ENCODE measurements at places on chromosomes 4 and X.

DNA sequence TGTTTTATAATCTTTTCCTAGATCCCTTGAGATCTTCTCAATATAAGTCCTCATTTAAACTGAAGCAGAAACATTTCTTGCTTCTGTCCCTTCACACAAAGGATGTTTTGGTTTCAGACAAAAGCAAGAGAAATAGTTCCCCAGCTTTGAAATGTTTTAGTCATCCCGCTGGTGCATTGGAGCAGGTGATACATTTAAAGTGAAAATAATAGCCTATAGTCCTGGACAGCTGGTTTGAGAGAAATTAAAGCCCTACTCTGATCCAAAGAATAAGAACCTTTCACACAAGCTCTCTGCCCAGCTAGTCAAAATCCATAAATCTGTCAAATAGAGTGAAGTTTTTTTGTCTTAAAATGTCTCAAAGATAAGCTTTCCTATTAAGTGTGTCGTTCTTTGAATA lies 79.4 kb downstream of the LUZP4 start:
- no peak for DNase-seq

- no peak for DNase-seq
Observed at GRCh38 chr4:25160714-25161592, 704 bp upstream of the SEPSECS start.

- no peak for DNase-seq
Observed at GRCh38 chr4:185592845-185593488, 57.7 kb upstream of the PDLIM3 start.

GRCh38 chr4:2103843-2104547 lies 44.9 kb downstream of the NAT8L start:
- no peak for DNase-seq

- DNase-seq, result no peak
Observed at GRCh38 chrX:129316461-129316860, 206.8 kb downstream of the SMARCA1 start.

DNA sequence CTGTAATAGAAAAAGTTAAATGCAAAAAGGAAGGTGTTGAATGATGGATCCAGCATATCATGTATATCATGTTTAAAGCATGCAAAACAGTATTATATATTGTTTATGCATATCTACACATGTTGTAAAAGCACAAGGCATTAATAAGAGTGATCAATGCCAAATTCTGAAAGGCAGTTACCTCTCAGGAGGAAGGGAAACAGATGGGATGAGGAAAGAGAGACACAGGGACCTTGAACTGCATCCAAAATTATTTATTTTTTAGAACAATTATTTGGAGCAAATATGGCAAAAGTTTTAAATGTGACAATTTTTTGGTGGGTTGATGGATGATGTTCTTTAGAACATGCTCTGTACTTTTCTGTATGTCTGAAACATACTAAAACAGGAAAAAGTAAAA lies 193.4 kb downstream of the CLCN4 start:
- no peak for DNase-seq

GRCh38 chr4:53361451-53361850 lies 4.4 kb downstream of the SCFD2 start:
- no peak for DNase-seq

- no peak for DNase-seq
Observed at GRCh38 chr4:89140168-89140759, 28.9 kb downstream of the TIGD2 start.

DNA sequence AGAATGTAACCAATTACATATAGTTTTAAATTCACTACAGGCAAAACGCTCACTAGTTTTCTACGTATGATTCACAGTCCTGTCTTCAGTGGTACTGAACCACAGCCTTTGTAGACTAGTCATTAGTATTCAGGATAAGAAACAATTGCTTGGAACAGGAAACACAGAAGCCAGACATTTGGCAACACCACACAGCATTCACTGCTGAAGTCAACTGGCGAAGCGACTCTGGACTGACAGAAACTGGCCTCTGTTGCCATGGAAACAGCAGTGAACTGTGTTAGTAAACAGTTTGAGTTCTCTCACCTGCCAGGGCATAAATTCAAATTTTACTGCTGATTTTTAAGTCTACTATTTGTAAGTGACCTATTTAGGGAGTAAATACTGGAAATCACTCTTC lies 57.6 kb downstream of the MAPK10 start:
- DNase-seq, result peak; percentile 28

DNA sequence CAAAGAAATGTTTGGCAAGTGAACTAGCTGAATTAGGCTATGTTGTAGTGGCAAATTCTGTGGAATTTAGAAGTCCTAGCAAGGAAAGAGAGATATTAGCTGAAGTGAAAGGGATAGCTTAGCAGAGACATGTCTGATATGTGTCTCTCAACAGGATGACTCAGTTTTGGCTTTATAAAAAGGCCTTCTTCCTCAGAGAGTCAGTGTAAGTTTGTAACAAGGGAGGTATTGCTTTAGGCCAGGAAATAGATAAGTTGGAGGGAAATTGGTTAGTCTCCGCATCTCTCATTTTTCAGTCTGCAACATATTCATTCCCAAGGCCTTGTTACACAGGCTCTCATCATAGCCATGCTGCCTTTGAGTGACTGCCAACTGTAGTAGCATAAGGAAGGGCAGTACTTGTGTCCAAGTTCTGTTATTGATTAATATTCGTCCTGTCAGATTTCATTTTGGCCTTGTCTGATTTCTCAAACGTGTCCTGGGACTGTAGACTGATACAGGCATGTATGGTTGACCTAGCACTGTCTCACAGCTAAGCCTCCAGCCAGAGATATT lies 4.0 kb downstream of the TMEM164 start:
- no peak for DNase-seq

Data from iPS DF 19.7 (cell line).